Stomach (tissue), 19 donors: ENCODE measurements at places on chromosomes 16 and 17. TPM values are rescaled to one million over a fixed set of nuclear protein-coding genes. Genes with fewer than 3 reads are reported as not detected.
A peak's percentile ranks its signal among the peaks of the same experiment; 100 is the strongest.

The RBFOX1 gene
- not detected for total RNA-seq

The MEIOC gene
- total RNA-seq = not detected

The ZNF19 gene
- 2.2 TPM for total RNA-seq

The CCDC57 gene
- total RNA-seq = 75.3 TPM

The RPH3AL gene
- 19.0 TPM for total RNA-seq

- no peaks in the 10 kb centered on the region for H3K36me3 ChIP-seq
- no peaks in the 10 kb centered on the region for H3K27me3 ChIP-seq
- no peaks in the 10 kb centered on the region for H3K4me1 ChIP-seq
- H3K4me3 ChIP-seq = no peak overlapping the region
Observed at GRCh38 chr16:9908613-9909012, 273.6 kb downstream of the GRIN2A start.

GRCh38 chr17:38357486-38358123, 6.0 kb downstream of the SOCS7 start:
- H3K4me1 ChIP-seq = peaks cover 67% of the 10 kb centered on the region
- no peak overlapping the region for H3K4me3 ChIP-seq
- peak overlapping the region; percentile 20 for H3K27ac ChIP-seq
- no peak for DNase-seq

- no peaks in the 10 kb centered on the region for H3K27me3 ChIP-seq
- H3K27ac ChIP-seq = peak overlapping the region; percentile 85
- peaks cover 25% of the 10 kb centered on the region for H3K4me1 ChIP-seq
- peak overlapping the region; percentile 98 for H3K4me3 ChIP-seq
Observed at GRCh38 chr16:74666010-74666421, 661 bp downstream of the RFWD3 start.

GRCh38 chr16:89141884-89142267, 29.7 kb upstream of the CDH15 start:
- H3K4me1 ChIP-seq = no peaks in the 10 kb centered on the region
- no peak overlapping the region for H3K27ac ChIP-seq

GRCh38 chr17:33433581-33433980, 140.5 kb upstream of the ASIC2 start:
- no peaks in the 10 kb centered on the region for H3K4me1 ChIP-seq
- no peaks in the 10 kb centered on the region for H3K27me3 ChIP-seq
- no peak overlapping the region for H3K27ac ChIP-seq
- H3K36me3 ChIP-seq = no peaks in the 10 kb centered on the region
- no peak for DNase-seq

- H3K27ac ChIP-seq = no peak overlapping the region
- no peak overlapping the region for H3K4me3 ChIP-seq
- peaks cover 8% of the 10 kb centered on the region for H3K4me1 ChIP-seq
- H3K27me3 ChIP-seq = no peaks in the 10 kb centered on the region
- H3K36me3 ChIP-seq = no peaks in the 10 kb centered on the region
- DNase-seq = no peak
Observed at GRCh38 chr17:80427366-80428282, 12.7 kb downstream of the ENDOV start.

- DNase-seq = peak; percentile 8
- no peak overlapping the region for H3K27ac ChIP-seq
- no peak overlapping the region for H3K4me3 ChIP-seq
Observed at GRCh38 chr17:2487306-2487705, 24.4 kb downstream of the METTL16 start.

GRCh38 chr16:20410121-20410723, 888 bp downstream of the ACSM5 start:
- H3K27ac ChIP-seq = peak overlapping the region; percentile 42
- H3K4me1 ChIP-seq = peaks cover 5% of the 10 kb centered on the region
- no peaks in the 10 kb centered on the region for H3K36me3 ChIP-seq
- H3K4me3 ChIP-seq = no peak overlapping the region
- no peaks in the 10 kb centered on the region for H3K27me3 ChIP-seq

DNA sequence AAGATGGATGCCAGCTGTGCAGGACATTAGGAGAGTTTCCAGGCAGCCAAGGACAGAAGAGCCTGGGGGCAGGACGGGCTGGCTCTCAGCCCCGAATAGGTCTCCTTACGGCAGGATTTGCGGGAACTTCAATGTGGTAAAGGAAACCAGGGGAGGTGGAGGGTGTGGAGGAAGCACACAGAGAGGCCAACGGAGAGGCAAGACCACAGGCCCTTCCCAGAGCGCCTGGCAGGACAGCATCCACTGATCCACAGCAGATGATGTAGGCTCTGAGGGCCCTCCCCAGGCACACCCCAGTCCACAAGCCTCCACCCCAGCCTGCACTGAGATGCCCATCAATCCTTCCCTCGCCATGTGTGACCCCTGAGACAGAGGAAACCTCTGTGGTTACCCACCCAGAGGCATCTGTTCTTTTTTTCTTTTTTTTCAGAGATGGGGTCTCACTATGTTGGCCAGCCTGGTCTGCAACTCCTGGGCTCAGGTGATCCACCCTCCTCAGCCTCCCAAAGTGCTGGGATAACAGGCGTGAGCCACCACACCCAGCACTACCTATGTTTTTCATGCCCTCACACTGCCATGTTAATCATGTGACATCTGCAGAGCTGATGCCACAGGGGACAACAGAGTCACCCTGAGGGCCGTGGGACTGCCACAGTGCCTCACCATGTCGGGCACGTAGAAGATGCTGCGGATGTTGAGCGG, 19.3 kb downstream of the DNASE1 start:
- H3K27me3 ChIP-seq = no peaks in the 10 kb centered on the region
- H3K27ac ChIP-seq = no peak overlapping the region
- no peaks in the 10 kb centered on the region for H3K4me1 ChIP-seq
- peaks cover 86% of the 10 kb centered on the region for H3K36me3 ChIP-seq
- no peak overlapping the region for H3K4me3 ChIP-seq
- no peak for DNase-seq

DNA sequence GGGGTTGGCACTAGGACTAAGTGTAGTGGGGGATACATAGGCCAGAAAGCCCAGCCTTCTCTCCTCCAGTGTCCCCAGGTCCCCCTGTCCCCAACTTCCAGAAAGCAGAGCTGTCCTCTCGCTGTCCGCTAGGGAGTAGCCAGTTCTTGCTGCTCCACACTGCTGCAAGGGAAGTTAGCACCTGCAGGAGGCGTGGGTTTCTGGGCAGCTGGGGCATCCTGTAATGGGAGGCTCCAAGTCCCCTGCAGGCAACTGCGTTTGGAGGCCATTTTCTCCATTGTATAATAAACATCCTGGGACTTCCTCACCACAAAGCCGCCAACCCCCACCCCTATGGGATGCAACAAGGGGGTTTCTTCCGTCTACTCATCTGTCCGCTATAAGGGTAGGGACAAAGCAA, 1.7 kb downstream of the RPRML start:
- no peaks in the 10 kb centered on the region for H3K36me3 ChIP-seq
- peaks cover 27% of the 10 kb centered on the region for H3K4me1 ChIP-seq

DNA sequence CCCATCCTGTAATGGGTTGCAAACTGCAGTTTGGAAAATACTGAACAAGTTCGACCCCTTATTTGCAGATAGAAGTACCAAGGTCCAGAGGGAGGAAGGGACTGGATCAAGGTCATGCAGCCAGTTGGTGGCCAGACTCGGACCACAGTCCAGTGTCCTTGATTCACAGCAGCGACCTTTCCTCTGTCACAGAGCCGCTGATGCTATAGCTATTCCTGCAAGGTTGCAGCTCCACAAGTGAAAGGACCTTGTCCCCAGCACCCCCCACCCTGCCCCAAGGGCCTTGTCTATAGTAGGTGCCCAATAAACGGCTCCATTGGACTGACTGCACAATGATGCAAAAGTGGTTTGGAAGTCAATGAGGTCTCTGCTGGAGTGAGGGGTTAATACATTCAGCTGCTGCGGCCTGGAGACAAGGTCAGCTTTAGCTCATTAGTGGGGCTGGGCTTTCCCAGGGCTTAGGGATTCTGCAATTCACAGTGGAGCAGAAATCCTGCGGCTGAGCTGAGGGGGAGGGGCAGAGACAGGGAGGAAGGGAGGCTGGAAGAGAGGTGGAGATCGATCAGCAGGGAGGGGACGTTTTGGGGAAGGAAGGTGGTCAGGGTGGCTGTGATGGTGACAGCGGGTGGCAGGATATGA, 13.4 kb upstream of the CRHR1 start:
- no peak overlapping the region for H3K27ac ChIP-seq
- DNase-seq = no peak
- H3K27me3 ChIP-seq = peaks cover 90% of the 10 kb centered on the region

DNA sequence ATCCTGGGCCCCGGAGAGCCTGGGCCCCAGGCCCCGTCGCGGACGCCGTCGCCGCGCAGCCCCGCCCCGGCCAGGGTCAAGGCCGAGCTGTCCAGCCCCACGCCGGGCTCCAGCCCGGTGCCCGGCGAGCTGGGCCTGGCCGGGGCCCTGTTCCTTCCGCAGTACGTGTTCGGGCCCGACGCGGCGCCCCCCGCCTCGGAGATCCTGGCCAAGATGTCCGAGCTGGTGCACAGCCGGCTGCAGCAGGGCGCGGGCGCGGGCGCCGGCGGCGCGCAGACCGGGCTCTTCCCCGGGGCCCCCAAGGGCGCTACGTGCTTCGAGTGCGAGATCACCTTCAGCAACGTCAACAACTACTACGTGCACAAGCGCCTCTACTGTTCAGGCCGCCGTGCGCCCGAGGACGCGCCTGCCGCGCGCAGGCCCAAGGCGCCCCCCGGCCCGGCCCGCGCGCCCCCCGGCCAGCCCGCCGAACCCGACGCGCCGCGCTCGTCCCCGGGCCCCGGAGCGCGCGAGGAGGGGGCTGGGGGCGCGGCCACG, 36.8 kb upstream of the ZC3H18 start:
- peaks cover 23% of the 10 kb centered on the region for H3K4me1 ChIP-seq
- H3K36me3 ChIP-seq = peaks cover 46% of the 10 kb centered on the region
- peak; percentile 77 for DNase-seq

GRCh38 chr17:44781551-44782325, 22.9 kb downstream of the ADAM11 start:
- no peak overlapping the region for H3K4me3 ChIP-seq
- H3K27me3 ChIP-seq = peaks cover 13% of the 10 kb centered on the region
- no peak for DNase-seq
- peak overlapping the region; percentile 1 for H3K27ac ChIP-seq
- no peaks in the 10 kb centered on the region for H3K36me3 ChIP-seq

DNA sequence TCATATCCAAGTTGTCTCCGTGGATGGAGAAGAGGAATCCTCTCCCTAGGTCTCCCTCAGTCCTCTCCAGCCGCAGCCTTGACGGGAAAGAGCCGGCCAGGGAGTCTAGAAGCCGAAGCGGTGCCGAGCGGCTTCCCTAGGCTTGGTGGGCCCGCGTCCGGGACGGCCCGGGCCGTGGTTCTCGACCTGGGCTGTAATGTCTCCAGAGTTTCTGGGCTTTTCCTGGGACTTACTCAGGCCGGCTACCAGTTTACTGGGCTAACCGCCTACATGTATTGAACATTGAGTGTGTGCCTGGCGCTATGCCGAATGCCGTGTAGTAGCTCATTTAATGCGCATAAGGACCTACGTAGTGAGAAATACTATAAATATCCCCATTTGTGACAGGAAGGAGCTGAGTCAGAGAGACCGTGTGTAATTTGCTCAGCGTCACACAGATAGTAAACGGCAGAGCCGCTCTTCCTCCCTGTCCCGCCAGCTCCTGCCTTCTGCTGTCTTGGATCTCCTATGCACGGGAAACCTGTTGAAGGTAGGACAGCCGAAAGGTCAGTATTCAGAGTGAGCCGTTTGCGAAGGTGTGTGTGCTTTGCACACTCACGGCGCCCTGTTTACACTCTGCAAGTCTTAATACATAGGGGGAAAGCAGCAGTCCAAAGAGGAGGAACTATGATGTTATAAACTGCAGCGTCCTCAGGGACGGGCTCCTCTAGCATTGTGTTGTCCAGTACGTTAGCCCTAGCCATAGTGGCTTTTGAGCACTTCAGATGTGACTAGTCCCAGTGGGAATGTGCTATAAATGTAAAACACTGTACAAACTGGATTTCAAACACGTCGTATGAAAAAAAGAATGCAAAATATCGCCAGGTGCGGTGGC, 723 bp upstream of the SPAG5 start:
- peak overlapping the region; percentile 97 for H3K27ac ChIP-seq
- peak overlapping the region; percentile 71 for H3K4me3 ChIP-seq
- no peaks in the 10 kb centered on the region for H3K36me3 ChIP-seq
- H3K4me1 ChIP-seq = peaks cover 21% of the 10 kb centered on the region
- DNase-seq = peak; percentile 86

GRCh38 chr16:25264597-25264996, 7.0 kb upstream of the ZKSCAN2 start:
- peaks cover 16% of the 10 kb centered on the region for H3K36me3 ChIP-seq
- H3K4me3 ChIP-seq = no peak overlapping the region
- H3K27ac ChIP-seq = no peak overlapping the region
- H3K27me3 ChIP-seq = no peaks in the 10 kb centered on the region
- H3K4me1 ChIP-seq = no peaks in the 10 kb centered on the region
- DNase-seq = peak; percentile 38

GRCh38 chr16:69763599-69763942, 1.4 kb downstream of the WWP2 start:
- peak overlapping the region; percentile 82 for H3K4me3 ChIP-seq
- H3K27me3 ChIP-seq = no peaks in the 10 kb centered on the region
- peak overlapping the region; percentile 97 for H3K27ac ChIP-seq
- H3K4me1 ChIP-seq = peaks cover 16% of the 10 kb centered on the region

GRCh38 chr17:41413353-41413957, 10.9 kb downstream of the KRT37 start:
- H3K27me3 ChIP-seq = no peaks in the 10 kb centered on the region
- no peak overlapping the region for H3K27ac ChIP-seq
- no peaks in the 10 kb centered on the region for H3K36me3 ChIP-seq
- peaks cover 9% of the 10 kb centered on the region for H3K4me1 ChIP-seq
- DNase-seq = no peak
- H3K4me3 ChIP-seq = no peak overlapping the region

DNA sequence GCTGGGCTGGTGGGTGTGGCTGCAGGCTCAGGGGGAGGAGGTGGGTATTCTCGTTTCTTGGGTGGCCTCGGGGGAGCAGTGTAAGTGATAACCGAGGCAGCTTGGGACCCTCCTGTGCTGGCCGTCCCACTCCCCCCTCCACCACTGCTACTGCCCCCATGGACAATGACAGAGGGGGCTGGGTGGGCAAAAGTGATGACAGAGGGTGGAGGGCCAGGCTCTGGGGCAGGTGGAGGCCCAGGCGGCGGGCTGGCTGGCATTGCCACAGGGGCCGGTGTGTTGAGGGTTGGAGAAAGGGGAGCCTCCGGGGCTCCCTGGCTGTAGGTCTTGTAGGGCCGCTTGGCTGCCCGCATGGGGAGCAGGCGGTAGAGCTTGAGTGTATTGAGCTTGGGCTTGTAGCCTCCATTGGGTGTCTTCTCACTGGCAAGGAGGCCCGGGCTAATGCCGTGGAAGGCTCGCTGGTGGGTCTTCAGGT, 16.0 kb downstream of the ZBTB4 start:
- no peak overlapping the region for H3K27ac ChIP-seq
- peaks cover 7% of the 10 kb centered on the region for H3K4me1 ChIP-seq
- no peak for DNase-seq
- H3K4me3 ChIP-seq = no peak overlapping the region
- H3K27me3 ChIP-seq = no peaks in the 10 kb centered on the region

GRCh38 chr16:70381604-70382342, 35.1 kb downstream of the DDX19A start:
- DNase-seq = no peak
- peaks cover 23% of the 10 kb centered on the region for H3K36me3 ChIP-seq
- no peaks in the 10 kb centered on the region for H3K27me3 ChIP-seq
- peaks cover 27% of the 10 kb centered on the region for H3K4me1 ChIP-seq
- peak overlapping the region; percentile 84 for H3K27ac ChIP-seq

GRCh38 chr16:22206842-22207714, 1.0 kb downstream of the EEF2K start:
- H3K27me3 ChIP-seq = no peaks in the 10 kb centered on the region
- H3K4me1 ChIP-seq = peaks cover 33% of the 10 kb centered on the region
- peak overlapping the region; percentile 94 for H3K27ac ChIP-seq
